ENCODE measurements at places on chromosomes 7 and 10.

- DNase-seq: no peak
Observed at GRCh38 chr7:105635197-105635596, 53.9 kb upstream of the EFCAB10 start.

GRCh38 chr10:38228394-38228793 is 134.3 kb downstream of the ZNF37A start:
- DNase-seq: no peak

GRCh38 chr10:72041491-72041890 is 46.9 kb downstream of the SPOCK2 start:
- no peak for DNase-seq

DNA sequence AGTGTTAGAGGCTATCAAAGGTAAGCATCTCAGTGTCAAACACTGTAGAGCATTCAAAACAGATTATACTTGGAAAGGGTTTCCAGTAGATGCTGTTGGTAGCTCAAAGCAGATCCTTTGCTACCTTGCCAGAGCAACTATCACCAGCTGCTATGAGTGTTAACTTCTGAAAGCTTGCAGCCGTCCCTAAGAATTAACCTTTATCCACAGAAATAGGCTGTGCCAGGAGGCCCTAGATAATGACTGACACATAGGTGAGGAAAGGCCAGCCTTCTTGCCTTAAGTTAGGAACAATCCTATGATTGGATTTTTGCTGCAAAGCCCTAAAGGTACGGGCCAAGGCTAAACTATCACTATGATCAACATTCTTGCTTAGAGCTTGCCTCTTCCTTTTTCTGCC is 263.2 kb downstream of the DGKB start:
- DNase-seq: no peak

GRCh38 chr10:104061196-104061595 is 24.5 kb downstream of the COL17A1 start:
- DNase-seq: no peak

GRCh38 chr7:12249706-12250105 is 38.6 kb downstream of the TMEM106B start:
- no peak for DNase-seq

- DNase-seq: no peak
Observed at GRCh38 chr7:1943933-1944618, 274.0 kb downstream of the ELFN1 start.

DNA sequence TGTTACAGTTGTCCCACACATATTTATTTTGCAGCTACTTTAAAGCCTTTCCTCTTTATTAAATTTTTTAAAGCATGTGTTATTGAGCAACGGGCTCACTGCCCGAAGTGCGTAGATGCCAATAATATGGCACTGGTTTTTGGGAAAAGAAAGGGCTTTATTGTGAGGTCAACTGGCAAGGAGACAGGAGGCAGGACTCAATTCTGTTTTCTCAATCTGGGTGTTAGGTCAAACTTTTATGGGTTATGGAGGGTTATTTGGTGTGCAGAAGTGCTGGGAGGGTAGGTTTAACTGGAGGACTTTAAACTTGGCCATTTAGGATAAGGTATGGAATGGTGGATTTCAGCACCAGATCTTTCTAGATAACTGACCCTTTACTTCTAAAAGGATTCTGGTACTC is 183.6 kb downstream of the LRRC4 start:
- DNase-seq: no peak

DNA sequence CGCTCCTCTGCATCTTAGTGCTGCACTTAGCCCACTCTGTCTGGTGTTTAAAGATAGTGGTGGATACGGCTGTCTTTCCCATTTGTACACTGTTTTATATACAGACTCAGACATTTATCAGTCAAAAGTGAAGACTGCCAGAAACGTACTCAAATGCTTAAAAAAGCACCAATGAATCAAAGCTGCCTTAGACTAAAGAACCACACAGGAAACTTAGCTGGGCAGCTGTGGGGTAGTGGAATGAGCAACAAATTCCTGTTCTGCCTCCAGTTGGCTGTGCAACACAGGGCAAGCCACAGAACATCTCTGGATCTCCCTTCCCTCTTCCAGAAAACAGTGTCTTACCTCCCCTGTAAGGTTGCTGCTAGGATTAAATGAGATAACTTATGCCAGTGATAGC is 76.0 kb downstream of the ATXN7L1 start:
- DNase-seq: no peak

DNA sequence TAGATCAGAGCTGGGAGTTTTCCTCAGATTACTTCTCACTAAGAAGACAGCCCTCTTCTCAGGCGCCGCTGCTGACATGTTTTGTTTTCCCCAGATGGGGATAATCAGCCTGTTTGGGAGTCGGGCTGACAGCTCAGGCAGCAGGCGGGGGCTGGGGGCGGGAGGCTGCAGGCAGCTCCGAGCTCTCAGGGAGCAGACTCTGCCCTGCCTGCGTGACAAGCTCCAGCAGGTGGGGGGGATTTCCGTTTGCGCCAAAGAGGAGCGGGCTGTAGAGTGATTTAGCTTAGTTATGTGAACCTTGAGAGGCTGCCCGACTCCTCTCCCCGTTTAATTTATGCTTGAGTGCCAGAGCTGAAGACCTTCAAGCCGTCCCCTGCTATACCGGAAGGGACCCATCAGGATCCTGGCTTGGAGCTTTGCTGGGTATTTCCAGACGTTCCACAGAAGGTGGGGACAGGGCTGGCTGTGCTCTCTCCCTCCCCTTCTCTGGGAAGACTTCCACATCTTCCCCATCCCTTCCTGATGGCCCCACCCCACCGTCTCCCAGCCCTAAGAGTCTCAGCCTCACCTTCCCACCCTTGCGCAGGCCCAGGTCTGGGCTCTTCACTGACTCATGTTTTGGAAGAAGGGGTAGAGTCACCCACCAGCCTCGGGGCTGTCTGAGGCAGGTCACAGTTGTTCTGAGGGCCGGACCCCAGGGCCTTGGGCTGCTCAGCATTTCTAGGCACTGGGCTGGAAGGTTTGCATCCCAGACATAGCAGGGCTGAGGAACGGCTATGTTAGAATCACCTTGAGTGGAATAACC is 24.7 kb upstream of the ADCYAP1R1 start:
- DNase-seq: no peak

GRCh38 chr7:29989257-29989995 is at the start of gene SCRN1:
SCRN1 (minus strand) TSS chr7:29989801; CDS start chr7:29969067, 20,734 bp downstream.
- DNase-seq: peak; percentile 46

DNA sequence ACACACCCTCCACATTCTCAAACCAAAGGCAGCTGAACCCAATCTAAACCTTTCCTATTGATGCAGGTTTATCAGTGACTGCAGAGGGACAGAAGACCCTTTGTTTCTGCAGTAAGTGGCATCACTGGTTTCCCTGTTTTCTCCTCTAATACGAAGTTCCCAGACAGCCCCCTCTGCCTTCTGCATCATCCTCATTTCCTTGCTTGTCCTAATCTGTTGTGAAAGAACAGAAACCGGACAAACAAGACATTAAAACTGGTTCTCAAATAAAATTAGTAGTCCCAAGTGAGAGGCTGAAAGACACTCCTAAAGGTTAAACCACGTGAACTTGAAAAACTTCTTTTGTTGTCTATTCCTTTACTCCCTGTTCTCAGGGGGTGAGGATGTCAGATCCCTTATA is 10.1 kb upstream of the ADRB1 start:
- DNase-seq: no peak

- DNase-seq: no peak
Observed at GRCh38 chr7:51124321-51124720, 192.3 kb downstream of the COBL start.

DNA sequence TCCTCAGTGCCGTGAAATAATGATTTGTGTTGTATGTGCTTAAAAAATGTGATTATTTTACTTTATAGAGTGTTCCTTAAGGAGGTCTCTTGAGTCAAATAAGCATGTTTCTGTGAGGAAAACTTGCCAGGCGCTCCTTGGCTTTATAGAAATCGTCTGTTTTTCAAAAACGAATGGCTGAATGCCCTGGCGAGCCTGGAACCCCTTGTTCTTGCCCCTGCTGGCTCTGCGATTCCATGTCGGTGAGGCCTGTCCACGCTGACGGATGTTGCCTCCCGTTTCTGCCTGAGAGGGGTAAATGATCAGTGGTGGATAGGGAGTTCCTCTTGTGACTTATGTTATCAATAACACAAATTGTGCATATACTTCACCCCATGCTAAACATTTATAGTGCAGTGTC is 75.5 kb downstream of the MGMT start:
- no peak for DNase-seq

DNA sequence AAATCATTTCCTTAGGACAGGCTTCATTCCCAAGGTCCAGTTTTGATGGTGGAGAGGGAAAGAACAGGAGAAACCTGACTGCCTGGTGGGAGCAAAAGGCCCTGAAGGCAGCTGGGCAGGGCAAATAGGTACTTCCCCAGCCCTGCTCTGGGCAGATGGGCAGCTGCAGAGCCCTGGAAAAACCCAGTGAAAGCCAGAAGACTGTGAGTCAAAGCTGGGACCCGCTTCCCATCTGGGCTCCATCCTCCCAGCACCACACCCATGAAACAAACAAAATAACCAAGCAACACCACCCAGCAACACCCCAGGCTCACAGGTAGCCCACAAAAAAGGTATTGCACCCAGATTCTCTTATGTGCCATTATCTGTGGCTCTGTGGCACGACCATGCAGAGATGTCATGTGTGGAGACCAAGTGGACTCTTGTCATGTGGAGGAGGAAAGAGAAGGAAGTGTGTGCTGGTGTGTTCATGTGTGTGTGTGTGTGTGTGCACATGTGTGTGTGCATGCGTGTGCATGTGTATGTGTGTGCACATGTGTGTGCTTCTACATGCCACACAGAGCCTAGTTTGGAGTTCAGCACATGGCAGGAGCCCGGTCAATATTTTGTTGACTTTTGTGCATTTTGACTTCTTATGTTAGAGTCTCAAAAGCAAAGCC is 9.8 kb downstream of the CLRN3 start:
- DNase-seq: peak; percentile 38

DNA sequence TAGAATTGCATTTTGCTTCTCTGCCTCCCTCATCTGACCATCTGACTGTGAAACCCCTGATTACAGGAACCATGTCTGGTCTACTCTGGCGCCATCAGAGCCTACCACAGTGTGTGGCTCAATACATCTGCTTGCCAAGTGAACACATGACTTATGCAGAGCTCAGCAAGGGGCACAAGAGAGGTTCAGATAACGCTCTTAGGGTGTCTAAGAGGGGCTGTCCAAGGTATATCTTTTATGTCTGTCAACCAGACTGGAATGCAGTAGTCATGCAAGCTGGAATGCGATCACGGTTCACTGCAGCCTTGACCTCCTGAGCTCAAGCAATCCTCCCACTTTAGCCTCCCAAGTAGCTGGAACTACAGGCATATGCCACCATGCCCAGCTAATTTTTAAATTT is 10.3 kb upstream of the RRP12 start:
- no peak for DNase-seq

- no peak for DNase-seq
Observed at GRCh38 chr10:34730726-34731125, 84.4 kb downstream of the PARD3 start.

GRCh38 chr10:11393858-11394257 is 217.6 kb downstream of the USP6NL start:
- DNase-seq: no peak

DNA sequence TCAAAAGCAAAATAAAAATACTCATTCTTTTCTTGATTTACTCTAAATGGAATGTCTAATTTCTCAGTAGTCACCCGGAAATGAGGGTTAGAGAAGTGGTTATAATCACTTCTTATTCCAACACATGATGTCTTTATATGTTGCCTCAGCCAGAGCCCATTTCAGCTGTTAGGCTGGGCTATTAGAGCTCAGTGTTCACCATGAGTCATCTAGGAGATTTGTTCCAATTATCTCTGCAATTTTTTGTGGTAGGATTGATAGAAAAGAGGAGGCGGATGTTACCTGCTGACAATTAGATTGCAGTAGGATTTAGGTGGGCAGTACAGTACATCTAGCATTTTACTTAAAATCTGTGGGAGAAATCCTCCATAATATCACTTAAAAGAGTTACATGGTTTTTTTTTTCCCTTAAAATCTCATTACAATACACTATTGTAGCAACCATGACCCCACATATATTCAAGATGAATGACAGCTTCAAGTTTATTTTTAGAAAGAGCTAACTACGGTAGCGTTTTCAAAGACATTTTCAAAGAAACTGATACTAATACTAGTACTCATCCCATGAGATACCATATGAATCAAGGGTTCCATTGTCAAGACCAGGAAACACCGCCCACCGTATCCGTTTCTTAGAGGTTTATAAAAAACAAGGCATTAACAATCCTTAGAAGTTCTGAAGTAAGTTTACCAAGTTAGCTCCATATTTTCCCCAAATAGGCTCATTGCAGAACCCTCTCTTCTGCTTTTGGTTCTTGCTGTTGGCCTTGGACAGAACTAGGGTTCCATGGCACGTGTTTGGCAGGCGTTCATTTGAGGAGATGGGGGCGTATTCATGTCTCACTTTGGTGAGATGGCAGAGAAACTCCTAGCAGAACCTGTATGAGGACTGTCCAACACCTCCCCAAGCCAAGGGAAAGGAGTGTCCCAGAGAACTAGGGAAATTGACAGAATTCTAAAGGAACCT is 10.4 kb downstream of the CPA2 start:
- no peak for DNase-seq

DNA sequence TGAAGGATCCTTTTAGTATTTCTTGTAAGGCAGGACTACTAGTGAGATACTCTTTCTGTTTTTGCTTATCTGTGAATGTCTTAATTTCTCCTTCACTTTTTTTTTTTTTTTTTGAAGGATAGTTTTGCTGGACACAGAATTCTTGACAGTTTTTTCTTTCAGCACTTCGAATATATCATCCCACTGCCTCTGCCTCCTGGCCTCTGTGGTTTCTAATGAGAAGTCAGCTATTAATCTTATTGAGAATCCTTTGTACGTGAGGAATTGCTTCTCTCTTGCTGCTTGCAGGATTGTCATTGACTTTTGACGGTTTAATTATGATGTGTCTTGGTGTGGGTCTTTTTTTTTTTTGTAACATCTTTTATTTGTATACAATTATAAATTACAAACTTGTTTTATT is 12.6 kb upstream of the WAC start:
- no peak for DNase-seq

GRCh38 chr7:108358553-108358952 is 97.7 kb downstream of the NRCAM start:
- DNase-seq: no peak

DNA sequence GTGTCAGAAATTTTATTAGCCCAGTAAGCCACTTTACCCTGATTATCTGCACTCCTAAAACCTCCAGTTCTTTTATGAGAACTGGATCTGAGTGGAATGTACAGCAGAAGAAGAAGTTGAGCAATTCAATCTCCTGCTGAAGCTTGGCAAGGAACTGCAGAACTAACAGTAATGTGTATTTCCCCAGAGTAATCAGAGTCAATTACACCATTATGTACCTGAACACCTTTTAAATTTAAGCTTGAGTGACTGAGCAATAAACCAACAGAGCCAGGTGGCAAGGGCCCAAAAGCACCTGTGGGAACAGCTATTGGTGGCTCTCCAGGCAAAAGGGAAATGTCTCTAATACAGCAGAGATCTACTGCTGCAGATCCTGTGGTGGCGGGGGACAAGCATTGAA is 40.1 kb upstream of the AKR1C2 start:
- DNase-seq: no peak

DNA sequence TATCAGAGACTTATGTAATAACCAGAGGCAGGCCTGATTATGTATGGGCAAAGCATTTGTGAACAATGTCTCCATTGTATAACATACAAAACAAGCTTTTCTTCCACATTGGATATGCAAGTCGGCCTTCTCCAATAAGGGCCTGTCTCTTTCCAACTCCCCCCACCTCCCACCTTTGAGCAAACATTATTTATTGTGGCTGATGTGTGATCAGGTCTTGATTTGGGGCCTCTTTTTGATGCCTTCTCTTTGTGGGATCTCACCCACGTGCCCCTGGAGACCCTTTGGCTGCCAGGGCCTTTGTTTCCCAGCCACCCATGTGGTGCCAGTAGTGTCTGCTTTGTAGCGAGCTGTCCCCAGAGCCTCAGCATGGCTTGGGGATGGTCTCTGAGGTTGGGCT is 53.0 kb downstream of the TCF7L2 start:
- DNase-seq: no peak

- no peak for DNase-seq
Observed at GRCh38 chr10:71256661-71257318, 44.4 kb downstream of the UNC5B start.
